ENCODE measurements at places on chromosomes 2 and 18. TPM values are rescaled to one million over a fixed set of nuclear protein-coding genes. Genes with fewer than 3 reads are reported as not detected.
A peak's percentile ranks its signal among the peaks of the same experiment; 100 is the strongest.

DNA sequence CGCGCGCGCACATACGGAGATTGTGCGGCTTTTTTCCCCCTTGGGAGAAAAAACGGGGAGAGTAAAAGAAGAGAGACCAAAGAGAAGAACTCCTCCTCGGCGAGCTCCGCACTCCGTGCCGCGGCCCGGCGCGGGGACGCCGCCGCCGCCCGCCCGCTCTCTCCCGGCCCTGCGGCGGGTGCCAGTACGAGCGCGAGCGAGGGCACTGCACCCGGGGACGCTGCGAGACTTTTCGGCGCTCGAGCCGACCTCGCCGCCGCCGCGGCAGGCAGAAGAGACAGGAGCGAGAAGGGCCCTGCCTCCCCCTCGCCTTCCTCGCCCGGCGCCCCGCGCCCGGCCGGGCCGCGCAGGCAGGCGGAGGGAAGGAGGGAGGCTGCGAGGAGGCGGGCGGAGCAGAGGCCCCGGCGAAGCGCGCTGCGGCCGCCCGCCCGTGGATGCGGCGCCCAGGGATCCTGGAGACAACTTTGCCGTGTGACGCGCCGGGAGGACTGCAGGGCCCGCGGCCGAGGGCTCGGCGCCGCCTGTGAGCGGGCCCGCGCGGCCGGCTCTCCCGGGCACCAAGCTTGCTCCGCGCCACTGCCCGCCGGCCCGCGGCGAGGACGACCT is 857 bp upstream of the INHBB start:
- DNase-seq, result no peak
- no peaks in the 10 kb centered on the region for H3K36me3 ChIP-seq
- peaks cover 88% of the 10 kb centered on the region for H3K27me3 ChIP-seq
- peaks cover 12% of the 10 kb centered on the region for H3K4me1 ChIP-seq

DNA sequence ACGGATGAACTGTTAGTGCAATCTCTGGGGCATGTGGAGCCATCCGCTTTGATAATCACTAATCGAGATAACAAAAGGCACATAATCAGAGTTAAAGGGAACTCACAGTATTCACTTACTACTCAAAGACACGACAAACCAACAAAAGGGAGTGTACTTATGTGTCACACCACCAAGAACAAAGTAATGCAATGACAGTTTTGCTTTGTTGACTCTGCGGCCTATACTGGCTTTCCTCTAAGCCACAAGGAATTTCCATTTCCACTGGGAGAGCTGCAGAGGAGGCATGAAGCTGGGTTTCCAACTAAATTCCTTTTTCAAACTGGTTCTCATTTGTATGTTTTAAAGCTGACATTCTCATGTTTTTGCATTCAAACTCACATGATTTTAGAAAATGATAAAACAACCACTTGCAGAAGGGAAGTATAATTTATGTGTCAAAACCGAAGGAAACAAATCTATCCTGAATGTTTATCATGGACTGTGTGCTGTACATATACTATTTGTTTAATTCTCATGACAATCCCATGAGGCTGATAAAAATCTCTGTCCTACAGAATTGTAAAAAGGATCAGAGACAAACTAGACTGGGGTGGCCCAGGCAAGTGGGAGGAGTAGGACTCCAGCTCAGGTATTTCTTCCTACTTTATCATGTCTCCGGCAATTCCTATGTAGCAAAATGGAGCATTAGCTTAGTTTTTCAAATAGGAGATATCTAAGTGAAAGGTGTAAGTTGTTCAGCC is 149.6 kb upstream of the SMAD7 start:
- no peaks in the 10 kb centered on the region for H3K27me3 ChIP-seq
- H3K36me3 ChIP-seq, result no peaks in the 10 kb centered on the region
- H3K27ac ChIP-seq, result peak overlapping the region; percentile 25

Gene C18orf54
- polyA plus RNA-seq, result 3.6 TPM

- H3K4me3 ChIP-seq, result no peak overlapping the region
- peak; percentile 17 for DNase-seq
- H3K36me3 ChIP-seq, result no peaks in the 10 kb centered on the region
- no peak overlapping the region for H3K27ac ChIP-seq
- H3K27me3 ChIP-seq, result no peaks in the 10 kb centered on the region
These were observed 111.5 kb downstream of the COMMD1 start for GRCh38 chr2:62016957-62017356.

- H3K27me3 ChIP-seq, result no peaks in the 10 kb centered on the region
- H3K4me3 ChIP-seq, result no peak overlapping the region
- no peak overlapping the region for H3K27ac ChIP-seq
- no peaks in the 10 kb centered on the region for H3K36me3 ChIP-seq
These were observed 13.1 kb upstream of the MYL12A start for GRCh38 chr18:3234457-3234856.

- H3K4me3 ChIP-seq, result no peak overlapping the region
- H3K36me3 ChIP-seq, result no peaks in the 10 kb centered on the region
These were observed 24.4 kb upstream of the RAB31 start for GRCh38 chr18:9683418-9684396.

Gene HOXD13
- polyA plus RNA-seq, result not detected

- H3K4me3 ChIP-seq, result no peak overlapping the region
- H3K4me1 ChIP-seq, result no peaks in the 10 kb centered on the region
- H3K27me3 ChIP-seq, result no peaks in the 10 kb centered on the region
- H3K27ac ChIP-seq, result no peak overlapping the region
- DNase-seq, result no peak
- H3K36me3 ChIP-seq, result no peaks in the 10 kb centered on the region
These were observed 494.3 kb downstream of the STK39 start for GRCh38 chr2:167753142-167753541.

Gene GPR35
- 118 TPM for polyA plus RNA-seq

DNA sequence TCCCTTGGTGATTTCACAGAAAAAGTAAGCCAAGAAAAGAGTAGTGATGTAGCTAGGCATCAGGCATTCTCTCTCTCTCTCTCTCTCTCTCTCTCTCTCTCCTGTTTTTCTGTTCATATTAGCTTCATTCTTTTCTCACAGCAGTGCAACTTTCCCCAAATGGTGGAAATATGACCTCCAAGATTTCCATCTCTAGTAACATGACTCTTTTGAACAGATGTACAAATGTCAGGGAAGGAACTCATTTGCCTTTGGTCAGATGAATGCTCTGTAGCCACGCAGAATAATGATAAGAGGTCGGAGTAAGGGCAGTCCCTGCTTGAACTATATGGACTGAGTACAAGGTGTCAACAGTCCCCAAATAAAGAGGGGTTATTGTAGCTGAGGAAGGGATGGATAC is 316.2 kb downstream of the GALNT13 start:
- DNase-seq, result no peak
- no peaks in the 10 kb centered on the region for H3K27me3 ChIP-seq
- H3K4me3 ChIP-seq, result no peak overlapping the region
- H3K36me3 ChIP-seq, result no peaks in the 10 kb centered on the region
- H3K4me1 ChIP-seq, result no peaks in the 10 kb centered on the region
- H3K27ac ChIP-seq, result no peak overlapping the region

DNA sequence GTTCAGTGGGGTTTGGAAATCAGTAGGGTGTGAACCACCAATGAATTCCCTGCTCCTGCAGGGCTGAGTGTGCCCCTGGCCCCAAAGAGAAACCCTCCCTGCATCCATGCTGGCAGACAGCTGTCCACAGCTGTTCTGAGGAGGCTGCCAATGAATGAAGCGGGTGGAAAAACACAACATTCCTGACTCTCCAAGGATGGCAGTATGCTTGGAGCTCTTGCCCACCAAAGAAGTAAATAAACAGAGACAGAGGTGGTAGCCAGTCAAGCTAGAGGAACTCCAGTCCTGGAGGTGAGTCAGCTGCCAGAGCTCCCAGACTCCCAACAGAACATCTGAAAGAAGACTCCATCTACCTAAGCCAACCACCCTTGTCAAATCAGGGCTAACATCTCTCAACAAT is 6.2 kb downstream of the ZBTB7C start:
- no peak for DNase-seq
- no peaks in the 10 kb centered on the region for H3K36me3 ChIP-seq
- no peak overlapping the region for H3K27ac ChIP-seq

Gene CDK15
- polyA plus RNA-seq, result 0.24 TPM
